ENCODE measurements at places on chromosomes 13 and 19.

- no peak for DNase-seq
Observed at GRCh38 chr13:93624311-93624777, 397.7 kb downstream of the GPC6 start.

GRCh38 chr13:35961002-35961401 is 170.2 kb downstream of the DCLK1 start:
- DNase-seq: no peak

DNA sequence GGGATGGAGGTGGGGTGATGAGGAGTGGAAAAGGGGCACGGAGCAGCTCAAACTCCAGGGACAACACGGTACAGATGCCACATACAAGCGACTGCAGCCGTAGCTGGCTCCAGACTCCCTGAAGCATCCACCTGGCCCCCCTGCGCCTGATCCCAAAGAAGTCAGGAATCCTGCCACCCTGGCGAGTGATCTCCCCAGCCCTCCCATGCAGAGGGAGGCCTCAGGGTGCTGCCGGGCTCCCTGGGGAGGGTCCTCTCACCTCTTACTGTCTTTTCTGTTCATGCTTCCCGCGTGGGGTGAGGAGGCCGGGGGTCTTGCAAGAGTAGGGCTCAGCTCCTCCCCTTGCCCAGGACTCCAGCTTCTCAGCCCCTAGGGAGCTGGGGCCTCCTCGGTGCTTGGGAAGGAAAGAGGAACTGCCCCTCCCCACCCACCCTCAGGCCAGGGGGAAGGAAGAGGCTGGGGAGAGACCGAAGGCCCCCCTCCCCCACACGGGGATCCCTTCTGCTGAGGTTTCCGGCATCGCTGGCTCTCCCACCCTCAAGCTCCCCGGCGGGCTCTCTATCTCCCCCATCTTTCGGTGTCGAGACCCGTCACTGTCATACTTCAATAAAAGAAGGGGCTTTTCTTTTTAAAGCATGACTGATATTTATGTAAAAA is at the start of gene RASGRP4:
Gene RASGRP4, minus strand, starts transcription at position 410 of the 657 bp plus-strand sequence. Its CDS starts 128 bp downstream, at position 282.
- DNase-seq: no peak

- no peak for DNase-seq
Observed at GRCh38 chr13:59643906-59644626, 519.7 kb downstream of the DIAPH3 start.

GRCh38 chr13:42394711-42395085 is 122.7 kb downstream of the AKAP11 start:
- no peak for DNase-seq

DNA sequence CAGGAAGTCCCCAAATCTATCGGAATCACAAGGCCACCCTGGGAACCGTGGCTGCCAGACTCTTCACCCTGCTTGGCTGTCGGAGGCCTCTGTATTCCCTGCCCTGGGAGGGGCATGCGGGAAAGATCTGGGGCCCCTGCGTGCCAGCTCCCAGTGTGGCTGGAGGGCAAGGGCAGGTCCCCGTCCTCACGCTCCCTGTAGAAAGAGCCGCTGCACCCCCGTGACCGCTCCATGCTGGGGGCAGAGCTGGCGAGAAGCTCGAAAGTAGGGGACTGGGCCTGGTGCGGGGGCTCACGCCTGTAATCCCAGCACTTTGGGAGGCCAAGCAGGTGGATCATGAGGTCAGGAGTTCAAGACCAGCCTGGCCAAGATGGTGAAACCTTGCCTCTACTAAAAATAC is 208.4 kb upstream of the SOX1 start:
- no peak for DNase-seq

DNA sequence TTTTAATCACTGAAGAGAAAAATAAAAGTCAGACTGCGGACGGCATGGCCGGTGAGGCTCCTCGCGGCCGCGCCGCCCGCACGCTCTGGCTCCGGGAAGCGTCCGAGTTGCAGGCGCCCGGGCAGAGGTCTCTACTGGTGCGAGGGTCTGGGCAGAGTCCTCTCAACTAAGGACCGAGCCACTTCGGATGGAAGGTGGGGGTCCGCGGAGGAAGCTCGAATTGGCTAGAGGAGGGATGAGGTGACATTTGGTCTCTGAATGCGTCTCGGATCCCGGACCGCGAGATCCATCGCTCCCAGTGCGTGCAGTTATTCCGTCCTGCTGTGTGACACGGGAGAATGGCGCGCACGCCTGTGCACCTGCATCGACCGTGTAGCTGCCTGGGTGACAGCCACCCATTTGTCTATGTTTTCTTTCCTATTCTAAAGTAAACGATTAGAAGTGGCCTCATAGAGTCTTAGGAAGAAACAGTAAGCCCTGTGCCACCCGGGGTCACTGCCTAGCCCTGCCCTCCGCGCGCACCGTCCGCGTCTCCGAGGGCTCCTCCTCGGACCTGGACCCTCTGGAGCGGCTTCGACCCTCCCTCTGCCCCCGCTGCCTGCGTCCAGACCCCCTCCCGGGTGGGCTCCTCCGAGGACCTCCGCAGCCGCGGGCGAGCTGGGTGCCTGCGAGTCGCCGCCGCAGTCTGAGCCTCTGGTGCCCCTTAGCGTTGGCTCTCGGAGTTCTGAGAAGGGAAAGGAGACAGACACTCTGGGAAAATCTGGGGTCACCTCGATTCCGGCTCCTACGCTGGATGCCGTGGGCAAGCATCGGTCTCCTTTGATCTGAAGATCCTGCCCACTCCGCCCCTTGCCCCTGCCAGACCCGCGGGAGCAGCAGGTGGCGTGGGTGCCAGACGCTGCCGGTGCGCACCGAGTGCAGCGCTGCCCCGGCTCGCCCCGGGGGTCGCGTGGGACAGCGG is 347.4 kb downstream of the LIG4 start:
- peak; percentile 67 for DNase-seq

GRCh38 chr13:109087916-109088623 is 458.7 kb downstream of the MYO16 start:
- DNase-seq: no peak

GRCh38 chr13:18233783-18234299 is 947.8 kb downstream of the TUBA3C start:
- no peak for DNase-seq

- DNase-seq: no peak
Observed at GRCh38 chr19:22601906-22602630, 32.1 kb upstream of the ZNF492 start.

GRCh38 chr13:27321468-27322431 is 51.1 kb downstream of the RASL11A start:
- no peak for DNase-seq

GRCh38 chr13:98780451-98780850 is 28.0 kb upstream of the SLC15A1 start:
- DNase-seq: no peak

DNA sequence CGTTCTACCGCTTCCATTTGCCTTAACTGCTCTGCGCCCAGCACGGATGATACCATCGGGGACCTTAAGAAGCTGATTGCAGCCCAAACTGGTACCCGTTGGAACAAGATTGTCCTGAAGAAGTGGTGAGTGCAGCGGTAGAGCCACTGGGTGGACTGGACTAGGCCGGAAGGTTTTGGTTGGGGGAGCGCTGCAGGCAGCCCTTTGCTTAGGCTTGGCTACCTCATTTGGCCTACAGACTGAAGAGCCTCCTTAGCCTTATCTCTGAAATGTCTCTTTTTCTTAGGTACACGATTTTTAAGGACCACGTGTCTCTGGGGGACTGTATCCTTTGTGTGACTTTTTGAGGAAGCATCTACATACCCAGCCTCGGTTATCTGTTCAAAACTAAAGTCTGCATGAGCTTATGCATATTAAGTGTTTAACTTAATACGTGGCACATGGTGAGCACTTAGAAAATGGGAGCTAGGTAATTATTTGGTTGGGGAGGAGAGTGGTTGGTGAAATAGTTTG is 889 bp downstream of the UBL5 start:
- DNase-seq: no peak

DNA sequence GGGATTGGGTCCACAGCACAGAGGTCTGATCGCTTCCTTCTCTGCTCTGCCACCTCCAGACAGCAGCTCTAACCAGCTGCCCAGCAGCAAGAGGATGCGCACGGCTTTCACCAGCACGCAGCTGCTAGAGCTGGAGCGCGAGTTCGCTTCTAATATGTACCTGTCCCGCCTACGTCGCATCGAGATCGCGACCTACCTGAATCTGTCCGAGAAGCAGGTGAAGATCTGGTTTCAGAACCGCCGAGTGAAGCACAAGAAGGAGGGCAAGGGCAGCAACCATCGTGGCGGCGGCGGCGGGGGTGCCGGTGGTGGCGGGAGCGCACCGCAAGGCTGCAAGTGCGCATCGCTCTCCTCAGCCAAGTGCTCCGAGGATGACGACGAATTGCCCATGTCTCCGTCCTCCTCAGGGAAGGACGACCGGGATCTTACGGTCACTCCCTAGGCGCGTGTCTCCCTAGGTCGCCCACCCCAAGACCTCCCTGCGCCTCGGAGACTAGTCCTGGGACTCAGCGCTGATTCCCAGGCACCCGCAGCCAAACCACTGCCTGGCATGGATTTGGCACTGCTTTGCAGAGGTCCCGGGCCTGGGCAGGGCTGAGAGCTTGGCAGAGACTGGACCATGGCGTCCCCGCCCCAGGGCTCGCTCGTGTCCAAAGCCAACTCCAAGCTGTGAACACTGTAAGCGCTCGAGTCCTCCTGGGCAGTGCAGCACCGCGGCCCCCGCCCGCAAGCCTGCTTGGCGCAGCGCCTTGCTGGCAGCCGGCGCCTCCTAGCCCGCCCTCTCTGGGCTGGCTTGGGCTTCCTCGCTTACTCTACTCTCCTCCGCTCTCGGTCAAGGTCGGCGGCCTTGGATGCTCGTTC is 1.5 kb downstream of the GSX1 start:
- no peak for DNase-seq

DNA sequence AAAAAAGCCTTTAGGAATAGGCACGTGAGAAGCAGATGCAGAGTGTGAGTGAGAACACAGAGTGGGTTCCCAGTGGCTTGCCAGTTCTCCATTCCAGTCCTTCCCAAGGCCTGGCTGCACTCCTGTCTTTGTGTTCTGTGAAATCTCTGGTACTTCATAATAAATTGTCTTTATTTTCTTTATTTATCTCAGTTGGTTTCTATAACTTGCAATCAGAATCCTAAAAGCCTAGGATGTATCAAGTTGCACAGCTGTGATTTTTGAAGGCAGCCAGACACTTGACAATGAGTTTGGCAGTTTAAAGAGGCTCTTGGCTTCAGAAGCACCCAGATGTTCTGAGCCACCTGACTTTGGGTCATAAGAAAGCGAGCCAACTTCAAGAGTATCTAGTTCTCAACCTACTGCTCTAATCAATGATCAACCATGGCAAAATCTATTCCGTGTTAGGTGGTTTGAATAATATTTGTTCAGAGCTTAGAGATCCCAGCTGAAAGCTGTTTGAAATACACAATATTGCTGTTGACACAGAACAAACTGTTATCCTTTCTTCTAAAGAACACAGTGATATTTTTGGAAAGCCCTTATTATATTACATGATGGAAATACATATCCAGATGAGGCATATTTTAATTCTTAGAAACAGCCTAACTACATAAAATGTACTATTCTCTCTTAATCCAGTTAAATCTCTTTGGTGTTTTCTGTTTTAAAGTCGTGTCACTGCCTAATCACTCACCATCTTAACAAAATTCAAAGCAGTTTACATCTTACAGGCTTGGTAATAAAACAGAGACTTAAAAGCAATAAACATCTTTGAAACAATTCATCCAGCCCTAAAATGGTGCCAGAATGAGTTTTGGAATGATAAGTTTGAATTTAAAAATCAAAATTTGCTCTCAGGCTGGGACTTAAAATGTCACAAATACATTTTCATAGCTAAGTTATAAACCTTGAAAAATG is 483.0 kb upstream of the NBEA start:
- no peak for DNase-seq

DNA sequence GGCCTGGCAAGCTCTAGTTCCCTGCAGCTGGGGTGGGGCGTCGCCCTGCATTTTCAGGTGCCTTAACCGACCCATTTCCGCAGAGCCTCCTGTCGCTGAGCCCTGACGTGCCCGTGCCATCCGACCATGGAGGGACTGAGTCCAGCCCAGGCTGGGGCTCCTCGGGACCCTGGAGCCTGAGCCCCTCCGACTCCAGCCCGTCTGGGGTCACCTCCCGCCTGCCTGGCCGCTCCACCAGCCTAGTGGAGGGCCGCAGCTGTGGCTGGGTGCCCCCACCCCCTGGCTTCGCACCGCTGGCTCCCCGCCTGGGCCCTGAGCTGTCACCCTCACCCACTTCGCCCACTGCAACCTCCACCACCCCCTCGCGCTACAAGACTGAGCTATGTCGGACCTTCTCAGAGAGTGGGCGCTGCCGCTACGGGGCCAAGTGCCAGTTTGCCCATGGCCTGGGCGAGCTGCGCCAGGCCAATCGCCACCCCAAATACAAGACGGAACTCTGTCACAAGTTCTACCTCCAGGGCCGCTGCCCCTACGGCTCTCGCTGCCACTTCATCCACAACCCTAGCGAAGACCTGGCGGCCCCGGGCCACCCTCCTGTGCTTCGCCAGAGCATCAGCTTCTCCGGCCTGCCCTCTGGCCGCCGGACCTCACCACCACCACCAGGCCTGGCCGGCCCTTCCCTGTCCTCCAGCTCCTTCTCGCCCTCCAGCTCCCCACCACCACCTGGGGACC is 1.2 kb downstream of the ZFP36 start:
- DNase-seq: no peak

DNA sequence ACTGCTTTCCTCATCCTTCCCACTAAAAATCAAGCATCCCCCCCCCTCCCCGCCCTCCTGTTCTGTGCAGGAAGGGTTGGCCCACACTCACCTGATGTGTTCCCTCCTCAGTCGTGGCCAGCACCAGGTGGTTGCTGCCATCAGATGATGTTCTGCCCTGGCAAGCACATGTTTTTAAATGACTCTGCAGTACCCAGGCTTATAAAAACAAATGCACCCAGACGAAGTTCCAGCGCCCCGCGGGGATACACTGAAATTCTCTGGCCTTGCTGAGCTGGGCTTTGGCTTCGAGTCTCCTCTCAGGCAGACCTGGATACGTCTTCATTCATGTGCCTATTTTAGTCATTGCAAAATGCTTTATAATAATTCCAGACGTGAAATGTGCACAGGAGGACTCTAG is 316.3 kb downstream of the DLEU7 start:
- DNase-seq: no peak

DNA sequence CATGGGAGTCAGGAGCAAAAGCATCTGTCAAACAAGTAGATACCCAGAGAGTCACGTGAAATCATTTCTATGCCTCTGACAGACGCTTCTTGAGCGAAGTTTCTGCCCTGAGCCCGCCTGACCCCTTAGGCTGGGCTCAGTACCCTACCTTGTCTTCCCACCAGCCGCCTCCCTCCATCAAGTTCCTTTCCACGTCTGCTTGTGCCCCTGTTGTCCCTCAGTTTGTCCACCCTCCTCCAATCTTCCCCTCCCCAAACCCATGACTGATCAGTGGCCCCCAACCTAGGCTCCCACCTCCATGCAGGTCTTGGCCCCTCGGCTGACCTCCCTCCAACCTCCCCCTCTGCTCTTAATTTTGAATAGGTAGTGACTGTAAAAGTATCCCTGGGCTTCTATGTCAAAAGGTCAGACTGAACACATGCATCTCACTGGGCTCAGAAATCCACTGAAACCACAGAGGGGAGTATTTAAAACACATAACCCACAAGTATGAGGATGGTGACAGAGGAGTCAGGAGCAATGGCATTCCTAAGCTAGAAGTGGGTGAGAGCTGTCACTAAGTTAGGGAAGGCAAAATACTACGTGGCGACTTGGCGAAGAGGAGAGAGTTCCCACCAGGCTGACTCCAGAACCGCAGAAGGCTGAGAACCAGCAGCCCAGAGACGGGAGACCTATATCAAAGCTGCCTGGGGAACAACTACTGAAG is 1.7 kb upstream of the ZNF446 start:
- DNase-seq: peak; percentile 94

- DNase-seq: no peak
Observed at GRCh38 chr19:23286477-23286876, 36.3 kb upstream of the ZNF724 start.

- no peak for DNase-seq
Observed at GRCh38 chr13:19606152-19606551, 27.3 kb upstream of the MPHOSPH8 start.
